ENCODE measurements at places on chromosomes 11 and 22. TPM values are rescaled to one million over a fixed set of nuclear protein-coding genes. Genes with fewer than 3 reads are reported as not detected.

Gene LMF2
- total RNA-seq, result 24.8 TPM

Gene ZP1
- total RNA-seq, result not detected

Gene ARHGAP1
- total RNA-seq, result 40.6 TPM

Gene CRYBA4
- total RNA-seq, result not detected

Gene CALCA
- total RNA-seq, result not detected

Gene MYBPC3
- not detected for total RNA-seq

Gene DKK3
- total RNA-seq, result 396 TPM

Gene KDM4D
- 0.53 TPM for total RNA-seq

Gene NAT10
- total RNA-seq, result 16.5 TPM

Gene OSM
- not detected for total RNA-seq

Gene SBF2
- 44.7 TPM for total RNA-seq

Gene MMP27
- not detected for total RNA-seq

Gene HSPA8
- total RNA-seq, result 2,896 TPM

Gene OR4X2
- total RNA-seq, result not detected

Gene LARGE2
- total RNA-seq, result not detected

Gene CD248
- 21.9 TPM for total RNA-seq

Gene SEPTIN3
- total RNA-seq, result not detected

Gene HEPN1
- total RNA-seq, result not detected

Gene PRRG4
- total RNA-seq, result 0.06 TPM

Gene SLC6A5
- not detected for total RNA-seq

Gene TMPRSS6
- total RNA-seq, result not detected

Gene TRIM49B
- not detected for total RNA-seq

Gene SMIM38
- 0.13 TPM for total RNA-seq

Gene B3GAT1
- not detected for total RNA-seq

Gene RIN1
- total RNA-seq, result 19.5 TPM

Gene PYGM
- 1.3 TPM for total RNA-seq

Gene ARHGAP20
- 6.5 TPM for total RNA-seq

Gene RFPL1
- total RNA-seq, result not detected

Gene LDHAL6A
- not detected for total RNA-seq

Gene ROBO4
- 1.9 TPM for total RNA-seq

Gene IGSF9B
- 3.8 TPM for total RNA-seq

Gene OR8K5
- not detected for total RNA-seq
